Endodermal cell (in vitro differentiated cells): ENCODE measurements at places on chromosomes 11 and 22.

- no peak for DNase-seq
Measured at GRCh38 chr11:104175769-104176168, 11.8 kb upstream of the PDGFD start.

- DNase-seq, result no peak
Measured at GRCh38 chr11:72838691-72839305, 24.6 kb downstream of the ATG16L2 start.

- DNase-seq, result peak; percentile 77
Measured at GRCh38 chr11:8839957-8840945, 70.7 kb upstream of the AKIP1 start.

GRCh38 chr11:75905434-75905833 is 90.4 kb downstream of the UVRAG start:
- DNase-seq, result no peak

- no peak for DNase-seq
Measured at GRCh38 chr11:69686856-69687255, 11.7 kb upstream of the LTO1 start.

GRCh38 chr22:37675930-37676735 is 697 bp downstream of the LGALS1 start:
- DNase-seq, result no peak

DNA sequence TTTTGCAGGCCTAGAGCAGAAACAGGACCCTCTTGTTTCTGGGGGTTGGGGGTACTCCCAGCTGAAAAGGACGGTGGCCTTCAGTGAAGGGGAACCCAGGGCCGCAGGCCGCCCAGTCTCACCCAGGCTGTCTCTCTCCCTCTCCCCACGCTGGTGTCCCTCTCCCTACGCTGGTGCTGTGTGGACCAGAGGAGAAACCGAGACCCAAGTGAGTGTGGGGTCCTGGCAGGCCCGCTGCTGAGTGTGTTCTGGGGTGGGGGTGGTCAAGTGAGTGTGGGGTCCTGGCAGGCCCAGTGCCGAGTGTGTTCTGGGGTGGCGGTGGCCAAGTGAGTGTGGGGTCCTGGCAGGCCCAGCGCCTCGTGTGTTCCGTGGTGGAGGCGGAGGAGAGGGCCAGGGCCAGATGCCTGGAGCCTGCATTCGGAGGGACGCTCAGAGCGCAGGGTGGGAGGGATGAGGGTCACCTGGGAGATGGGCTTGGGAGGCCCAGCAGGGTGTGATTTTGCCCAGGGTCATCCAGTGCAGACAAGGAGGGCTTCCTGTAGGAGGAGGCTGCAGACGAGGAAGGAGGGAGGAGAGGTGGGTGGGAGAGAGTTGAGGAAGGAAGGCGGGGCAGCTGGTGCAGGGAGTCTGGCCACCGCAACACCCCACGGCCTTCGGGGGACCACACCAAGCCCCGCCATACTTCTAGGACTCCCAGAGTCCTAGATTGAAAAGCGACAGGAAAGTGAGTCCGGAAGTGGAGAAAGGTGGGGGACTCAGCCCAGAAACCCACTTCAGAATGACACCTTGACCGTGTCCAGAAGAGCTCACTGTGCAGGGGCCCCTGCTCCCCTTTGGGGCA is 10.3 kb downstream of the TNNT3 start:
- no peak for DNase-seq

DNA sequence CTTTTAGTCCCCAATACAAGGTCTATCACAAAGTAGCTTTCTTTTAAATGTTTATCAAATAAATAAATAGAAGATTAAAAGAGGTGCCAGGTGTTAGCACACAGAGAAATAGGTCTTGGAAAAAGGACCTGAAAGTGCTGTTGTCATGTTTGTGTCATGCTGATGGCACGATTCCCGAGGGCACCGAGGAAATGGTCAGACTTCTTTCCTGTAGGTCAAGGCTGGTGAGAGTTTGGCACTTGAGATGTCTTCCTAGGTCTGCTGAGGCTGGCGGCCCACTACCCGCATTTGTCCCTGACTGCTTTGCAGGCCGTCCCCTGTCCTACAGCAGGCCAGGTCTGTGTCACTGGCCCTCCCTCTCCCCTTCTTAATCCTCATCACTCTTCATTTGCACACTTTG is 112.1 kb downstream of the ATXN10 start:
- DNase-seq, result no peak

GRCh38 chr11:33531743-33532181 is 168.9 kb downstream of the C11orf91 start:
- DNase-seq, result no peak

DNA sequence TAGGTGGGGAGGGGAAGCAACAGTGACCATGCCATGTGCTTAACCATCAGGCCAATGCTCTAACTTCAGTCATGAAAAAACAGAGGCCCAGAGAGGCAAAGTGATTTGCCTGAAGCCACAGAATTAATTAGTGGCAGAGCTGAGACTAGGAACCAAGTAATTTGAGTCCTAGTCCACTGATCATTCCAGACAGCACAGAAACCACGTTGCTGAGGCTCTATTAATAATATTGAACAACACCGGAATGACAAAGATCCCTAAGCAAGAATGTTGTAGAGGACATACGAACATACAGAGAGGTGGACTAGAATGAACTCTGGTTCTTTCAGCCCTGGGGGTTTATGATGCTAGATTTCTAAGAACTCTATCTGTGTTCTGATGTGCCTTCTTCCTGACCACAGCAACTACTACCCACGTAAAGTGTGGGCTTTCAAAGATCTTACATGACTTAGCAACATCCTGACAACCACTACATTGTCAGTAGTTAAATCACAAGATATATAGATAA is 92.3 kb downstream of the GAB2 start:
- no peak for DNase-seq

DNA sequence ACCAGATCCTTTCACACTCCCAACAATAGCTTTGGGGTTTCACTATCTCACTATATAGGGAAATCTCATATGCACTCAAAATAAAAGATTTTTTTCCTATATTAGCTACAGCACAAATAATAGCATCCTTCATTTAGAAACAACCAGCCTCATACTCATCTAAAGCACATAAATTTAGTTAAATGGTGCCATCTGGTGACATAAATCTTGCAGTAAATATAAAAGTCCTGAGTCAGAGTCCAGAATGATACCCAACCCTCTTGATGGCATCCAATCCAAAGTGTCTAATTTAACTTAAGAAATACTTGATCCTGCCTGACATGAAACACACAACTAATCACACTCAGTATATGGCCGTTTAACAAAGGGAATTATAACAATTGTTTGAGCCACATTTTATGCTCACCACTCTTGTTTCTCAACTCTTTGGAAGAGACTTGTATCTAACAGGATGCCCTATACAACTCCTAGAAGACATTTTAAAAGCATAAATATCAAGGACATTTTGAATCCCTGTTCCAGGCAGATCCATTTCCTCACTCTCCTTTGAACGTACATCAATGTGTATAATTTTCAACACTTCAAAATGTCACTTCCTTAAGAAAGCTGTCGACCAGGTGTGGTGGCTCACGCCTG is 36.2 kb downstream of the DLG2 start:
- DNase-seq, result no peak

DNA sequence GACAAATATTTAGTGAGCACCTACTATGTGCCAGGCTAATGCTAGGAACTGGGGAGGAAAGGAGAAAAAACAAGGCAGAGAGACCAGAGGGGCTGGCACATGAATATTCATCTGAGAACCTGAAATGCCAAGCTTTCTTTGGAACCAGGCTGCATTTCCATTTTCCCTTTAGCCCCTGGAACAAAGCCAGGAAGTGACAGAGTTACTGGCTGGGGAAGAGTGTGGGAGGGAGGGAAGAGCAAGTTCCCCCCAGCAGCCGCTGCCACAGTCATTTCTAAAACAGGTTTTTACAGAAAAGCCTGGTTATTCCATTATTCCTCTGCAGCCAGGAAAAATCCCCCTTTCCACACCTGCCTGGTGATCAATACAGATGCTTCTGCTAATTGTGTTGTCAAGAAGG is 97.0 kb downstream of the SPON1 start:
- DNase-seq, result no peak

DNA sequence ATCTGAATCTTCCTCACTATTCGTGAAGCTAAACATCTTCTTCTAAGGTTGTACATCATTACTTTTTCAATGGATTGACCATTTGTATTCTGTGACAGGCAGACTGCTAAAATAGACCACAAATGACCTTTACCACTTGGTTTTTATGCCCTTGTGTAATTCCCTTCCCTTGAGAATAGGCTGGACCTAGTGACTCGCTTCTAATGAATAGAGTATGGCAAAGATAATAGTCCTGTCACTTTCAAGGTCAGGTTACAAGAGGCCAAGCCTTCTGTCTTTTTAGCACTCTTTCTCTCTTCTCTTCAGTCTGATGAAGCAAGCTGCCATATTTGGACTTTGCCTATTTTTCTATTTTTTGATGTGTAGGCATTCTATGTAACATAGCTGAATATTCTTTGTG is 492.9 kb downstream of the SOX6 start:
- DNase-seq, result no peak

DNA sequence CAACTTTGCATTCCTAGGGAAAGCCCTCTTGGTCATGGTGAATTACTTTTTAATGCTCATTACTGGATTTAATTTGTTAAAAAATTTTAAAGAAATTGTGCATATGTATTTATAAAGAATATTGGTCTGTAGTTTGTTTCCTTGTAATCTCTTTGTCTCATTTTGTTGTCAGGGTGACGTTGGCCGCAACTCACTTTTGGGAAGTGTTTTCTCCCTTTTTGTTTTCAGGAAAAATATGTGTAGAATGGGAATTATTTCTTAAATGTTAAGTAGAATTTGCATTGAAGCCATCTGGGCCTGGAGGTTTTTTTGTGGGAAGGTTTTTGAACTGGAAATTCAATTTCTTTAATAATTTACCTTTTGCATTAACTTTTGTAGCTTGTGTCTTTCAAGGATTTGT is 149.1 kb downstream of the UVRAG start:
- no peak for DNase-seq

GRCh38 chr11:122723576-122723975 is 68.1 kb downstream of the UBASH3B start:
- no peak for DNase-seq

DNA sequence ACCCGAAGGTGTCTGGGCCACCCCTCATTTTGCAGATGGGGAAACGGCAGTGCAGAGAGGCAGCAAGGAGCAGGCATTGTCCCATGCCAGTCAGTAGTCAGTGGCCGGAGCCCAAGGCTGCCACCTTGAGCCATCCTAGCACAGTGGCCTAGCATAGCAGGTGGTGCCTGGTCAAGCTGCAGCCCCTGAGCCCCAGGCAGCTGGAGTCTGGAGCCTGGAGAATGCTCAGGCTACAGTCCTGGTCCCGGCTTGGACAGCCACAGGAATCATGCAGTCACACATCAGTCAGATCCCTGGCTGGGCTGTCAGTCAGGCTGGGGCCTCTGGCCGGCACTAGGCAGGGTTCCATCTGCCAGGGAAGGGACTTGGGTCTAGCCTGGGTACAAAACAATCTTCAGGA is 18.6 kb downstream of the KCNC1 start:
- no peak for DNase-seq

DNA sequence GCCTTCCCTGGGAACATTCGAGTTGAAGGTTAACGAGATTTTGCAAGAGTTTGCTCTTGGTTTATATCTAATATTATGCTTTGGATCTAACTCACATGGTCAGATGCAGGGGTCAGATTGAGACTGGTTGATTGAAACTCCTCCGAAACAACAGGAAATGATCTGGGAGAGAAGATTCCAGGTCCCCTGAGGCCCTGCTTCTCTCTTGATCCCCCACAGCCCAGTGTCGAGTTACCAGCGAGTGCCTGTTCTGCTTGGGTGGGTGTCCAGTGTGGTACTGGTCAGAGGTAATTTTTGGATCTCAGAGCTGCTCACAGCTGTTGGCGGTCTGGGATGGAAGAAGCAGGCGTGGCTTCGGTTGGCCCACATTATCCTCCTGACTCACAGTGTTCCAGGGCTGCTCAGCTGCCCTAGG is 9.2 kb downstream of the FBLN1 start:
- DNase-seq, result no peak

GRCh38 chr22:19419086-19419463 is 12.5 kb downstream of the HIRA start:
- peak; percentile 51 for DNase-seq

DNA sequence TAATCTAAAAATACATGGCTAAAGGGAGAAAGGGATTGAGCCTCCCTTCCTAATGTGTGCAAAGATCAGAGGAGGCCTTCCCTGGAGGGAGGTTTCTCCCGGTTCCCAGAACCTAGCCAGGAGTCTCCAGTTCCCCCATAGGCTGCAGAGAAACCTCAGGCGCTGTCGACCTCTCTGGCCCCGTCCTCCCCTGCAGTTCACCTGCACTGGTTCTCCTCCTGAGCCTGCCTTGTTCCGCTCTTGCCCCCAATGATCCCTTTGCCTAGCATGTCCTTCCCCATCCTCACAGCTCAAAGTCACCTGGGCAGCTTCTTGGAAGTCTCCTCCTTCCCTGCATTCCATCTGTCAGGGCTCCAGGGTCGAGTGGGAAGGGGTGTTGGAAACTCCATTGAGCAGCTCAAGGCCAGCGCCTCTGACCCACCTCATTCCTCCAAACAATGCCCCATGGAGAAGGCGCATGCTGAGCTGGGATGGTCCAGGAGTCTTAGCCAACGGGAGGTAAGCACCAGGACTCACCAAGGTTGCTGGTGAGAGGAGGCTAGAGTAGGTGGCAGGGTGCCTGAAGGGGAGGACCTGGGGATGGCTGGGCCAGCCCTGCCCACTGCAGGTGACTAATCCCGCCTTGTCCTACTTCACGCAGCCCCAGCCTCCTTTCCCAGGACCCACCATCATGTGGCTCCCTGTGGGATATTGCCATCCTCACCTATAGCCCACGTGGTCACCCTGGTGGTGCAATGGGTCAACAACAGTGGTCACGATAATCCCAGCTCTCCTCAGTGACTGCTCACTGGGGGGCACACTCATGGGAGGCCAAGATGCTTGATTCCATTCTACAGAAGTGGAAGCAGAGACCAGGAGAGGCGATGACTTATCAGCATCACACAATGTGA is 15.4 kb downstream of the RSPH14 start:
- no peak for DNase-seq

DNA sequence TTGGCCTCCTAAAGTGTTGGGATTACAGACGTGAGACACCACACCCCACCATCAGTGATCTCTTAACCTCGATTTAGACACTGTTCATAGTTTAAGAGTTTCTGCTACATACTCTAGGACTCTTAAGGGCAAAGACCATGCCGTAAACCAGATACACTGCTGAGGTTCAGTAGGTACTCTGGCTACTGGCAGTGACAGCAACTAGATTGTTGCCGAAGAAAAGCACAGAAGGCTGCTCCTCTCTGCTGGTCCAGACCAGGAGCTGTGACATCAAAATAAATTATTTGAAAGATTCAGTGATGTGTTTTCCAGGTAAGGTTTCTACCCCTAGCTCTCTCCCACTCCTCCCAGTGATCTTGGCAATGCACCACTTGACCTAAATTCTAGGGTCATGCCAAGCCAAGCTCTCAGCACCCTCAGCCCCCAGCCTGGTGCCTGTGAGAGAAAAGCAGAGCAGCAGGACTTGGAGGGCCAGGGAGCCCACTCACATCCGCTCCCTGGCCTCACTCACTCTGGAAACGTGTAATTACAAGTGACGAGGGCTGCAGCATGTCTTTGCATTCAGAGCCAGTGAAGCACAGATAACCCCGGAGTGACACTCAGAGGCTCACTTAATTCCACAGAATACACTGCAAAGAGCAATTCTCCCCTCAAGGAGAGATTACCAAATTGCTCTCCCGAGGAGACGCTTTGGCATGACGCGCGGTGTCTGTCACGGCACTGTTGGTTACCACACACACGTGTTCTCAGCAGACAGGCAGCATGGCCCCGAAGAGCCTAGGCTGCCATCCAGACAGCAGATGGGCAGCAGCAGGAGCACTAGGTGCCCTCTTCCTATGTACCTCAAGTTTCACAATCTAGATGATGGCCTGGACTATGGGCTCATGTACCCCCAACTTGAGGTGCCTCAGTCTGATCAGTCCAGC is 96.9 kb upstream of the PITPNB start:
- DNase-seq, result no peak

GRCh38 chr11:11937957-11938356 is 70.5 kb downstream of the DKK3 start:
- no peak for DNase-seq
